ENCODE measurements at places on chromosomes 1 and 21.
A peak's percentile ranks its signal among the peaks of the same experiment; 100 is the strongest.

- no peak for DNase-seq
Observed at GRCh38 chr1:97797403-97798183, 123.2 kb downstream of the DPYD start.

DNA sequence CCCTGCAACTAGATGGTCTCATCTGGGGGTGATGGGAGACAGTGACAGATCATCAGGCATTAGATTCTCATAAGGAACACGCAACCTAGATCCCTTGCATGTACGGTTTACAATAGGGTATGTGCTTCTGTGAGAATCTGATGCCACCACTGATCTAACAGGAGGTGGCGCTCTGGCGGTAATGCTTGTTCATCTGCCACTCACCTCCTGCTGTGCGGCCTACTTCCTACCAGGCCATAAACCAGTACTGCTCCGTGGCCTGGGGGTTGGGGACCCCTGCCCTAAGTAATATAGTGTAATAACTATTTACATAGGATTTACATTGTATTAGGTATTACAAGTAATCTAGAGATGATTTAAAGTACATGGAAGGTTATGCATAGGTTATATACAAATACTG lies 134.9 kb downstream of the CLEC20A start:
- DNase-seq = no peak

DNA sequence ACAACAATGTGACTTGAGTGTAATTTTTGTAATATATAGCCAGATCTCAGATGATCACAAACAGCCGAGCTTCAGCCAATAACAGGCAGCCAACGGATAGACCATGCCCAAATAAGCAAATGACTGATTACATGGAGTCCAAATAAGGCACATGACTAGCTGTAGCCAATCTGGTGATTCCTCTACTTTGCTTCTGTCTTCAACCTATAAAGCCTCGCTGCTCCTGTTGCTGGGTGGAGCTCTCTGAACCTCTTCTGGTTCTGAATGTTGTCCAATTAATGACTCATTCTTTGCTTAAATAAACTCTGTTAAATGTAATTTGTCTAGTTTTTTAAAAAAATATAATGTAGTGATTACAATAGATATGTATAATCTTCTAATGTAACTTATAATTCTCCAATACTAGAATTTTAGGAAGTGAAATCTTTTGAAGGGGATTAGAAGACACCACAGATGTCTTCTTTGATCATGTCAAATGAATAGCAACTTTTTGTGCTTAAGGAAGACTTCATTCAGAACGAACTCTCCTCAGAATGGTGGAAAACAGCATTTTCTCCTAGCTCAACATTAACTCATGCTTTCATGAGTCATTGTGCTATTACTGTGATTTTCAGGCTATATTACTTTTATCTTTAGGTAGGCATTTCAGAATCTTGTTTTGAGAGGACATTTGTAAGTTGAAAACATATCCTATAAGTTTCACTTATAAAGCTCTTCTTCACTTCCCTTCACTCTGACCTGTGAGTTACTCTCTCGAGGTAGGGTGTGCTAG lies 857.8 kb upstream of the B3GALT2 start:
- DNase-seq = no peak

DNA sequence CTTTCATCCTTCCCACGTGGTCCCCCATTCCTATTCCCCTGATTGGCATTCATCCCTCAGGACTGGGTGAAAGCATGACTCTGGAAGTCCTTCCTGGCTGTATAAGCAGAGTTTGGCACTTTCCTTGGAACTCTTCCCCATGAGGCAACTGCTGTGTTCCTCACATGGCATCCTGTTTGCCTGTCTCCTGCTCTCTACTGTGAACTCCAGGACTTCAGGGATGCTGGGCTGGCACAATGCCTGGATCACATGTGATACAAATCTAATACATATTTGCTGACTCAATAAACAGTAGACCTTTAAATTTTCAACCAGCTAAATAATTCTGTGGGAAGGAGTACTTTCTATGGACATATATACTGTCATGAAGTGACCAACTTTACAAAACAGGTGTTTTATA lies 46.8 kb upstream of the EDEM3 start:
- DNase-seq = no peak

GRCh38 chr1:153984123-153984894 lies 1.8 kb downstream of the RAB13 start:
- no peak for DNase-seq

GRCh38 chr21:33348706-33349105 lies 23.9 kb downstream of the IFNAR1 start:
- no peak for DNase-seq

DNA sequence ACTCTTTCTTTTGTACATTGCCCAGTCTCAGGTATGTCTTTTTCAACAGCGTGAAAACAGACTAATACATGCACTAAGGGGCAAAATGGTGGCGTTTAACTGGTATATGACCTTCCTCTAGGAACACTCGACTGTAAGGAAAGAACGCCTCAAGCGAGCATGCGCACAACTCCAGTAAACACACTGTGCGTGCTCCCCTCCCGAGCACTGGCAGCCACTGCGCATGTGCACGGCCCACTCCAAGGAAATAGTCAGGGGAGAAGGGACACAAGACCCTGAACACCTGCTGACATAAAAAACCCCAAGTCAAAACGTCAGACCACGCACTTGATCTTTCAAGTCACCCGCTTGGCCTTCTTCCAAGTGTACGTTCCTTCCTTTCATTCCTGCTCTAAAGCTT lies 173.5 kb downstream of the NPHP4 start:
- DNase-seq = no peak

GRCh38 chr21:24023402-24023801 lies 1583.9 kb downstream of the MRPL39 start:
- DNase-seq = no peak

DNA sequence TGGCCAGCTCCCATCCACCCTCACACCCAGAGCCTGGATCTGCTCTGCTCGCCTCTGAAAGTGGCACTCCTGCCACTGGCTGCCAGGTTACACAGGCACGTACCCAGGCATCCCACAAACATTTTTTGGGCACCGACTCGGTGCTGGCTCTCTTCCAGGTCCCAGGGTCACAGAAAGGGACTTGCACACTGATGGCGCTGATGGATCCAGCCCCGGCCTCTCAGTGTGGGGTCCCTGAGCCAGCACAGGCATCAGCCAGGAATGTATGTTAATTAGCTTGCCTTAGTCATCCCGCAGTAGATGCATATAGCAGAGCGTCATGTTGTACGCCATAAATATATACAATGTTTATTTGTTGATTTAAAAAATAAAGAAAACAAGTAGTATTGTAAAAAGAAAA lies 537.2 kb downstream of the NPHP4 start:
- DNase-seq = no peak

GRCh38 chr1:78145105-78145580 lies 99.4 kb downstream of the GIPC2 start:
- peak; percentile 57 for DNase-seq

- no peak for DNase-seq
Observed at GRCh38 chr1:183230413-183230812, 44.3 kb downstream of the LAMC2 start.

- DNase-seq = no peak
Observed at GRCh38 chr1:190739926-190740325, 262.3 kb upstream of the BRINP3 start.

DNA sequence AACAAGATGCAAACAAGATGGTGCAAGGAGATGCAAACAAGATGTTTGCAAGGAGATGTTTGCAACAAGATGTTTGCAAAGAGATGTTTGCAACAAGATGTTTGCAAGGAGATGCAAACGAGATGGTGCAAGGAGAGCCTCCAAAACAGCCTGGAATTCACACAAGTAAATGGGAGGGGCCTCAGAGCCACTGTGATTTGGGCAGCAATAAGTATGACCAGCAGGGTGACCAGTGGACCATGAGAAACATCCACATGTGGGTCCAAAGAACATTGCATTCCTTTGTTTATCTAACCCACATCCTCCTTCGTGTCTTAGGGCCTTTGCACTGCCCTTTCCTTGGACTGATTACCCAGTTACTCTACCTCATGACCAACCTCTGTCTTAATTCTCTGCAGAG lies 162.9 kb downstream of the PLPP3 start:
- peak; percentile 25 for DNase-seq

DNA sequence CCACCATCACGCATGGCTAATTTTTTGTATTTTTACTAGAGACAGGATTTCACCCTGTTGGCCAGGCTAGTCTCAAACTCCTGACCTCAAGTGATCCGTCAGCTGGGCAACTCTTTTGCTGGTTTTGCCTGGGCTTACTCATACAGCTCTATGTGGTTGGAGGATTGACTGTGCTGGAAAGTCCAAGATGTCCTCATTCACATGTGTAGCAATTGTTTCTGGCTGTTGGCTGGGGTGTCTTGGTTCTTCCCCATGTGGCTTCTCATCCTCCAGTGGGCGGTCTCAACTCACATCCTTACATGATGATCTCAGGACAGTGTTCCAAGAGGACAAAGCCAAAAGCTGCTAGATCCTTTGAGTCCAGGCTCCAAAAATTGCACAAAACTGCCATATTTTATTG lies 53.3 kb downstream of the TEX35 start:
- no peak for DNase-seq

DNA sequence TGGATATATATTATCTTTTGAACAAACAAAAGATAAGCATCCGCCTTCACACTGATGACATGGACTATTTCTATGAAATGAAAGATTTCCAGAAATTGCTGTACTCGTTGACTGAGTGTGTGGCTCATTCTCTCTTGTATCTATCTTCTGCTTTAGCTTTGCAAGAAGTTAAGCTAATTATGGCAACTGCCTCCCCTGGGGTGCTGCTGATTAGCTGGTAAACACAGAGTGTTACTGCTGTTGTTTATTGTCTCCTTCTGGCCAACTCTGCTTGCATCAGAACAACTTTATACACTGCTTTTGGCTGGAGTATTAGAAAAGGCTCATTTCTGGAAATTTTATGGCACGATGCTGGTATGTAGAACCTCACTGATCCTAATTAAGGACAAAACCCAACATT lies 95.6 kb upstream of the SNX7 start:
- no peak for DNase-seq

- DNase-seq = no peak
Observed at GRCh38 chr1:80520949-80521348, 1279.8 kb upstream of the ADGRL2 start.

- no peak for DNase-seq
Observed at GRCh38 chr1:168811176-168811575, 82.2 kb upstream of the DPT start.

DNA sequence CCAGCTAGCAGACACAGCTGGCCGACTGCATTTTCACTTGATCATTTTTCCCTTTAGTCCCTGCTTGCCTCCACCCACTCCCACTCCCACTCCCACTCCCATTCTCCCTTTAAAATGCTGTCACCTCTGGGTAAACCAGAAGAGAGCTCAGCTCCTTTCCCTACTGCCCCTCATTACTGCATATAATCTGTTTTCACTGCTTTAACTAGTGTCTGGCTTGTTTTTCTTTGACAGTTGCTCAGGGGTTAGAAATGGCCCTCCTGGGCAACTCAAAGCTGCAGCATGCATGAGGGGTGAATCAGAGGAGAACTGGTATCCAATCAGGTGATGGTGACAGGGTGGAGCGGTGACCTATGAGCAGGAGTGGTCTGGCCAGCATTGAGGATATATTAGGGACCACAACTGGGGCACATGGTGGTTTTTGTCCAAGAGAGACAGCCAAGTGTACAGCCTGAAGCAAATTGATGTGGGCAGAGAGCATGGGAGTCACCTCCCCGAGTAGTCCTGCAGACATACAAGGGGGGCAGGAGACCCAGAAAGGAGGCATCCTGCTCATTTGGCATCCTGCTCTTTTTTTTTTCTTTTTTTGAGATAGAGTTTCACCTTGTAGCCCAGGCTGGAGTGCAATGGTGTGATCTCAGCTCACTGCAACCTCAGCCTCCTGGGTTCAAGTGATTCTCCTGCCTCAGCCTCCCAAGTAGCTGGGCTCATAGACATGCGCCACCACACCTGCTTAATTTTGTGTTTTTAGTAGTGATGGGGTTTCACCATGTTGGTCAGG lies 42.6 kb upstream of the SRSF10 start:
- DNase-seq = peak; percentile 51

- DNase-seq = no peak
Observed at GRCh38 chr1:115805597-115805996, 35.3 kb downstream of the NHLH2 start.

GRCh38 chr1:51569284-51570062 lies 47.4 kb upstream of the OSBPL9 start:
- DNase-seq = peak; percentile 65

DNA sequence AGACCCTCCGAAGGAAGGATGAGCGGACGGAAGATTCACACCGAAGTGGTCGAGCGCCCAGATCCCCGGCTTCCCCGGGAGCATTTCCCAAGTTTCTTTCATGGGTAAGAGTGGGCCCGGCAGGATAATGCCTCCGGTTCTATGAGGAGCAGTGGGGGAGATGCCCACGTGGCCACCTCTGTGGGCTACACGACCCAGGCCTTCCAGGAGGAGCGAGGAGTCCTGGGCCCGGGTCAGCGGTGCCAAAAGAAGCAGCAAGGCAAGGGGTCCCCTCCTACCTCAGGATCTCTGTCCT lies 7.9 kb upstream of the NBPF11 start:
- DNase-seq = no peak

DNA sequence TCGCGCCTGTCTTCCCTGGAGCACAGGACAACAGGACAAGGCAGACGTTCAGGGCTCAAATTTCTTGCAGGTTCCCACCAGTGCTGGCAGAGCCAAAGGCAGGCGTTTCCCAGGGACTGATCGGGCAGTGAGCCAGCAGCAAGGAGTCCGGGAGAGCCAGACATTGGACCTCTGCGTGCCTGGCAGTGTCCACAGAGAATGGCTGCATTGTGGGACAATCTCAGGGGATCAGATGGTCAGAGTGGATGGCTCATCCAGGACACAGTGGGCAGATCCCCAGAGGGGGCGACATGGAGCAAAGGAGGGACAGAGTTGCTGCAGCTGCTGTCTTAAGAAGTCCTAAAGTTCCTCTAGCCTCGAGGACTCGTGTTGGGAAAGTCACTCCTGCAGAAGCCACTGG lies 4.6 kb downstream of the TMEM63A start:
- DNase-seq = peak; percentile 73

GRCh38 chr1:195332102-195332501 lies 1276.1 kb downstream of the KCNT2 start:
- no peak for DNase-seq

DNA sequence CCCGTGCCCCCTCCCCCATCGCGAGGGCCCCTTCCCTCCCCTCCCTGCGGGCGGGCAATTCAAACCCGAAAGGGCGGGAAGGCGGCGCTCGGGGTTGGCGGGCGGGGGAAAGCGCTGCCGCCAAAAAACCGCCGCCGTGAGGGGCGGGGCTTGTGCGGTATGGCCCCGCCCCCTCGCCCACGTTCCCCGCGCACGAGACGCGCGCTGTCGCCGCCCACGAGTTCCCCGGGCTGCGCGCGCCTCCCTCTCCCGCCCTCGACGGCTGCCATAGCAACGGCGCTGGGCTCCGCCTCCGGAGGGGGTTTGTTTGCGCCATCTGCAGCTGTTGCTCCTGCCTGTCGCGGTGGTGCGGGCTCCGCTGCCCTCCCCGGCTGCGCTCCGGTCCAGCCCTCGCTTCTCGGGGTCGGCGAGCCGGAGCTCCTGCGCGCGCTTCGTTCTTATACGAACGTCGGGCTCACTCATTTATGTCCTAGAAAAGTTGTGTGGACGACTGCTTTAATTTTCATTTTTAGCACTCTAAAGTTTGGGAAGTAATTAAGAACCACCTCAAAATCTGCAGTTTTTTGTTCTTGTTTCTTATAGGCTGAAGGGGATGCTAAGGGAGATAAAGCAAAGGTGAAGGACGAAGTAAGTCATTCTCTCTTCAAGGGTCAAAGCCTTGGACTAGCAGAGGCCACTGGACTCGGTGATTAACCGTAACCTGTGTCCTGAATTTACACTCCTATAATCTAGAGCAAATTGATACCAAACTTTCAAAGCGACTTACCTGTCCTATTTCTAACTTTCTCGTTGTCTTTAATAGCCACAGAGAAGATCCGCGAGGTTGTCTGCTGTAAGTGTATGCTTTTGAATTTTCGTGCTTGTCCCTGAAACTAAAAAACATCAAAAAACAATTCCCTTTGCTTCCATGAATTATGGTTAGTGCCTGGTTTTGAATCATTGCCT lies 933 bp downstream of the HMGN2 start:
- peak; percentile 89 for DNase-seq

All from Caco-2 (cell line).